CD4-positive, CD25-positive, alpha-beta regulatory T cell (primary cell): ENCODE measurements at places on chromosomes 1 and 21. TPM values are rescaled to one million over a fixed set of nuclear protein-coding genes. Genes with fewer than 3 reads are reported as not detected.

Gene ACKR1
- polyA plus RNA-seq = not detected

Gene DPT
- polyA plus RNA-seq = not detected

Gene OR2G6
- polyA plus RNA-seq = not detected

GRCh38 chr1:21259316-21260076 lies 30.8 kb downstream of the ECE1 start:
- no peak for DNase-seq

GRCh38 chr1:230137337-230137815 lies 70.3 kb downstream of the GALNT2 start:
- no peak for DNase-seq

- peak; percentile 41 for DNase-seq
Observed at GRCh38 chr1:211326528-211327345, at the start of gene TRAF5. Gene TRAF5 (plus strand): TSS chr1:211326833. CDS start chr1:211353240, 26,407 bp downstream.

- no peak for DNase-seq
Observed at GRCh38 chr1:56901716-56902115, 47.1 kb downstream of the C8A start.

GRCh38 chr1:155091071-155092051 lies 12.7 kb downstream of the EFNA3 start:
- DNase-seq = peak; percentile 75

DNA sequence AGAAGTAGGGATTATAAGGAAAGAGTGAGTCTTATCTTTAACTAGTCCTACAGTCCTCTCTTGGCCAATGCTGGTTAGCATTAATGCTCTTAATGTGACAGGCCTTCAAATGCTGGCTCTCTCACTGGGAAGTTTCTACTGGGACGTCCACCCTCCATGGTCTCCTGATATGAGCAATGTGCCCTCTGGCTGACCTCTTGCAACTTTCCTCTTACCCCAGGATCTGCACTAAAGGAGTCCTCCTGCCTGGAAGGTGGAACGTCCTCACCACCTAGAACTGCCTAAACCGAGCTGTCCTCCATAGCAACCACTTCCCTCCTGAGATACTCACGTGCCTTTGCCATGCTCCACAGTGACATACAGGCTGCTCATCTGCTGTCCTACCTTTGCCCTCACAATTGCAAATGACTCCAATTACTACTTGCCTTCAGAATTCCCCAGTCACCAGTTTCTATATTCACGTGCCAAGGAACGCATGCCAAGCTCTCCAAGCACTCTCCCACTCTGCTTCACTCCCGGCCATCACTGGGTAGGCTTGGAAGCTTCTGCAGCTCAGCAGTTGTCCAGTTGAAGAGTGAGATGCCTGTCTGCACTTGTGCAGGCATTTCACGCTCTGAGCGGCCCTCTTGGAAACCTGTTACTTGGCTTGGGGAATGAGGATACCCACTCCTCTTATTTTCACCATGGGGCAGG lies 404.7 kb downstream of the RRAGC start:
- no peak for DNase-seq

DNA sequence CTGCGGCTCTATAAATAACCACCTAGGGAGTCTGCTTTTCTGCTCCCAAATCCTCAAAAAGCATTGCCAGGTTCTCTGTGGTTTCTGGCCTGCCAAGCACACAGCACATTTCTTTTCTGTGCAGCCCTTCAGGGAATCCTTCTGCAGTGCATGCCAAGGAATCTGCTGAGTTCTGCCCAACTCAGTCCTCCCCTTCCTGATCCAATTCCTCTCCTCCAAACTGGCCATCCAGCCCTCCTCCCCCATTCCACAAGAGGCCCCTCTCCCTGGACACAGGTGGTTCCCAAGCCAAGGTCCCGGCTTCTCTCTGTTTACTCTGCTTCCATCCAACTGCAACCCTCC lies 61.8 kb downstream of the HIVEP3 start:
- no peak for DNase-seq

DNA sequence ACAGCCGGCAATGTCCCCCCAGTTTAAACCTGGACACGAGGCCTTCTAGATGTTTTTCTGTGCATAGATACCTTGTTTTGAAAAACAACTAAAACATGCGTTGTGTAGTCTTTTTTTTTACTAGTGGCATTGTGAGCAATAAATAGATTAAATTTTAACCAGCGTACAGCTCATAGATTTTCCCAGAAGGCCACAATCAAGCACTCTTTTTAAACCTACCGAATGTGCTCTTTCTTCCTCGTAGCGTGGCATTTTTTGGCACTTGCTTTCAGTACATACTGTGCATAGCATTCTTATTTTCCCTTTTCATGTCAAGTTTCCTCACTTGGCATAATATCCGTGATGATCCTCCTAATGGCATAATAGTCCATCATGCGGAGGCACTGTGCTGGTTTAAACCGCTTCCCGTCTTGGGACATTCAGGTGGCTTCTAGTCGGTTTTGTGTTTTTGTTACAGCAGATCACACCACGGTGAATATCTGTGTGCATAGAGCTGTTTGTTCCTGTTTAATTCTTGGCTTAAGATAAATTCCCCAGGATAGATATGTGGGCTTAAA lies 95.3 kb downstream of the PDE9A start:
- DNase-seq = no peak

DNA sequence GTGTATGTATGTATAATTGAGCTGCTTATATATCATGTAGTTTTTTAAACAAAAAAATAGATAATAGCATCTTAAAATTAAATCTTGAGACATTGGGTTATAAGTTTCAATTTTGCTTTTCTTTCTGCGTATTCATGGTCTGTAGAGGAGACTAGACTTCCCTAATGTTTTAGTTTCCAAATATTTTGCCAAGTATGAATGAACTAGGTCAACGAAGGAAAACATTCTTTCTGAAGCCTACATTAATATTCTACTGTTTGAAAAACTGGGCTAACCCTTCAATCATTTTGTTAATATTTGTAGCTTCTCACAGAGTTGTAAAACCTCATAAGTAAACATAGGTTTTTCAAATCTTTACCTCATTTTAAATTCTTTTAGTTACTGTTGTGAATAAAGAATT lies 592.7 kb downstream of the USP25 start:
- DNase-seq = no peak
